ENCODE measurements at places on chromosomes 5 and 9. TPM values are rescaled to one million over a fixed set of nuclear protein-coding genes. Genes with fewer than 3 reads are reported as not detected.

Gene ESM1
- total RNA-seq, result 0.37 TPM

Gene LIX1
- not detected for total RNA-seq

Gene F2RL2
- total RNA-seq, result 0.15 TPM

Gene C1QTNF3
- total RNA-seq, result 1.4 TPM

Gene PTPRD
- 0.02 TPM for total RNA-seq

DNA sequence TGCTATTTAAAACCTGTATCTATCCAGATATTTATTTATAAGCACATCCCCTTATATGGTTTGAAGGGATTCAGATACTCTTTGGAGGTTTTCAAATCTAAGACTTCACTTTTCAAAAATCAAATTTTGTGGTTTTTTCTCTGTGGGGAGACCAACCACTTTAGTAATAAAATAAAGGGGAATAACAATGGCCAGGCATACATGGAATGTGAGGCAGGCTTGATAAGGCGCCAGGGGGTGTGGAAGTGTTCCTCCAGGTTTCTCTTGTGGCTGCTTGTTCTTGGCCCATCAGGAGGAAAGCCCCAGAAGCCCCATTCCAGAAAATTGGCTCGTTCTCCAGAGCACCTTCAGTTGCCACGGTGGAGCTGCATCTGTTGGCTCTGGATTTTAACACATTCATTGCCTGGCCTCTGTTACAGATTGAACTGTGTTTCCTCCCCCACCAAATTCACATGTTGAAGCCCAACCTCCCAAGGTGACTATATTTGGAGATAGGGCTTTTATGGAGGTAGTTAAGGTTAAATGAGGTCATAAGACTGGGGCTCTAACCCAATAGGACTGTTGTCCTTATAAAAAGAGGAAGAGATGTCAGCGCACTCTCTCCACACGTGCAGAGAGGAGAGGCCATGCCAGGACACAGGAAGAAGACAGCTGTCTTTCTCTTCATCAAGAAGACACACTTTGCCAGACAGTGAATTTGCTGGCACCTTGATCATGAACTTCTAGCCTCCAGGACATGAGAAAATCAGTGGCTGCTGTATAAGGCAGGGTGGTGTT, 195.9 kb downstream of the TMEM38B start:
- no peak for DNase-seq

- DNase-seq, result no peak
Observed at GRCh38 chr5:98639274-98639673, 134.2 kb upstream of the RGMB start.

GRCh38 chr5:54390015-54390414, 65.5 kb upstream of the HSPB3 start:
- no peak for DNase-seq

GRCh38 chr5:448061-448765, 5.2 kb downstream of the EXOC3 start:
- DNase-seq, result no peak

GRCh38 chr9:22455181-22455580, 8.6 kb downstream of the DMRTA1 start:
- no peak for DNase-seq

DNA sequence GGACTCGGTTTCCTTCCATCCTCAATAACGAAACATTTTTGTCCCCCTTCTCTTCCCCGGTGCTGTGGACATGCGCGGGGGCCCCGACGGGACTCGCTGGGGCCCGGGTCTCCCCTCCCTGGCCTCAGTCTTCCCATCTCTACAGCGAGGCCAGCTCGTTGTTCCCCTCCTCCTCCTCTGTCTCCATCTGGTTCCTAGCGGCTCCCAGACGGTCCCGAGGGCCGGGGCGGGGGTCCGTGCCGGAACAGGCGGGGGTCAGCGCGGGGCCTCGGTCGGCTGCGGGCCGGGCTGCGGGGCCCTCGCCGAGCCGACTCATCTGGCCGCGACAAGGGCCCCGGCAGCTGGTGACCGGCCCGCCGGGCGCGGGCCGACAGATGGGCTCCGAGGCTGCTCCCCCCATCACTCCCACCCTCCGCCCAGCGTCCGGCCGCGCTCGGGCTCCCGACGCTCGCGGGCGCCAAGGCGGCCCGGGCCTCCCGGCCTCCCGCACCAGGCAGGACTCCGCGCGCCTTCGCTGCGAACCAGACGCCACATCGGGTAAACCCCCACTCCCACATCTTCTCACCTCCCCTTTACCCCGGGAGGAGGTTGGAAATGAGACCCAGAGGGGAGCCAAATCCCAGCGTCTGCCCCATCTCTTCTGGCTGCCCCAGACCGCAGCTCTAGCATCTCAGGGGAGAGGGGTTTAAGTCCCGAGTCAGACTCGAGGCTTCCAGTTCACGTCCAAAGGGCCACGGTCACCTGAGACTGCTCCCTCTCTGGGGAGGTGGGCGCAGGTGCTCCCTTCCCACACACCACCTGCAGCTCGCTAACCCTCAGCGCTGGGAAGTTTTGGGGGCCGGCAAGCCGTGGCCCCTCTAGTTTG, 8.1 kb downstream of the BARHL1 start:
- no peak for DNase-seq

DNA sequence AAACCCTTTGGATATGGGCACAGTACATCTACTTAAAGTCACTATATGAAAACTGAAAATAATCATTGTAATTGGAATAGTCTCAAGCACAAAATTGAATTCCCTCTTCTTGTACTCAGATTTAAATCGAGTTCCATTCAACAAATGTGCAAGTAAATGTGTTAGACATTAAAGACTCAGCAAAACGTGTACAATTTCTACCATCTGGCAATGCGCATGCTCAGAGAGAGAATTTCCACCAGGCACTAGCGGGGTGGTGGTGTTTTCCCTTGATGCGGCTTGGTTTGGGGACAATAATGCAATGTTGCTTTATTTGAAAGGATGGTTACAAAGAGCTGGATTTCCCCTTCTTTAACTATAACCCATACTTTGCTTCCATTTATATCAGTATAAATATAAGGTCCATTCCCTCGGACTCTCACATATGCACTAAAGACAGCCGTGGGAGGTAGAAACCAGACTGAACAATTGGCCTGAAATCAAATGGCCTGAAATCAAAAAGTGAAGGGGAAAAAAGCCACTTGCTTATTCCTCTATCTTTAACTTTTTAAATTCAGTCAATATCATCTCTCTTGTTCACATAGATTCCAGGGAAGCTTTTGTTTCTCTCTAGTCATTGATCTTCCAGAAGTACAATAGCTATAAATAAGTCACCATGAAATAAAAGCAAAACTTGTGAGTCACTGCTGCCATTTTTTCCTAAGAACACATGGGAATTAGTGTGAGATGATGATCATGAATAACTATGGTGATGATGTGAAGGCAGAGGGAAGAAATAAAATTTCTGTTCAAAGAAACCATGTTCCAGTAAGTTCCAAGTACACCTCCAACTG, 59.2 kb downstream of the ADAMTS12 start:
- DNase-seq, result no peak

DNA sequence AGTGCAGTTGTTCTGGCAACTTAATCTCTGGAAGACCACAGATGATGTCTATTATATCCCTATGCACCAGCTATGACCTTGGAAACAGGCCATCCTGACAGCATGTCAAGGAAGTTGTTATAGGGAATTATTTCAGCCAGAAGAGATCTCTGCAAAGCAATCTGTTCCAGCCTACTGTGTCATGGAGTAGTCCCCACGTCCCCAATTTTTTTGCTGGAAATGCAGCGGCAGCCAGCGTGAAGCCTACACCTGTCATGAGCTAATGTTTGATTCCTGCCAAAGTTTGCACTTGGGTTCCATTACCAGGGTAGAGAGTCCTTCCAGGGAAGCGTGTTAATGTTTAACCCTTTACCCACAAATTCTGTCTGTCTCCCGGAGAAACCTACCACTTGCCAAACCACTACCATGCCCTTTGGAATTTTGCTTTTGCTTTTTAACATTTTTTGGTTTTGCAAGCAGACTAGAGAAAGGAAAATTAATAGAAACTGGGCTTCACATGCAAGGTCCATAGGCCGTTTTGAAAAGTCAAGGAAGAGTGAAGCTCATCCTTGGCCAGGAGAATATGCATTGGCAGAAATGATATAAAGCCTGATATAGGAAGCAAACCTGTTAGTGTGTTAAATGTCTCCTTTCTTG, 174.9 kb upstream of the SPRY4 start:
- DNase-seq, result no peak

- DNase-seq, result no peak
Observed at GRCh38 chr5:62731022-62731421, 152.4 kb downstream of the LRRC70 start.

GRCh38 chr5:74570250-74570649, 70.3 kb downstream of the ENC1 start:
- DNase-seq, result no peak

All from CD8-positive, alpha-beta memory T cell (primary cell).